Stimulated activated CD4-positive, alpha-beta T cell treated with anti-CD3 and anti-CD28 coated beads, Interleukin-12 subunit alpha, Interleukin-12 subunit beta, amount 100 ng/mL, for 4 hours (primary cell): ENCODE measurements at places on chromosomes 11 and 22.

DNA sequence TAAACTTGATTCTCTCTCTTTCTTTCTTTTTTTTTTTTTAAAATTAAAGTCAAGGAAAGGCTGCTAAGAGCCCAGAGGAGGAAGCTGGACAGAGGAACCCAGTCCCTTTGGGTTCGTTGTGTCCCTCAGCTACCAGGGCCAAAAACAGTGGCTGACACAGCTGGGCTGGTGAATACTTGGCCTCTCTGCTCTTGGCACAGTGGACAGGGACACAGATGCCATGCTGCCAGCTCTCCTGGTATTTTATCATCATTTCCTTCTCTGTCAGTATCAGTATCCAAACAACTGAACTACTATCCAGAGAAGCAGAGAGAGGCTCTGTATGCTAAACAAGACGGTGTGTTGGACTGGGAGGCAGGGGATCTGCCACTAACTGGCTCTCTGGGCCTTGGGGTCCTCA, 123.7 kb upstream of the CCDC90B start:
- DNase-seq = no peak

GRCh38 chr22:24128021-24128420, 53.3 kb upstream of the SUSD2 start:
- no peak for DNase-seq

- no peak for DNase-seq
Measured at GRCh38 chr11:19739872-19740271, 27.2 kb downstream of the NAV2 start.

- DNase-seq = no peak
Measured at GRCh38 chr22:20909543-20910303, 7.5 kb upstream of the CRKL start.

DNA sequence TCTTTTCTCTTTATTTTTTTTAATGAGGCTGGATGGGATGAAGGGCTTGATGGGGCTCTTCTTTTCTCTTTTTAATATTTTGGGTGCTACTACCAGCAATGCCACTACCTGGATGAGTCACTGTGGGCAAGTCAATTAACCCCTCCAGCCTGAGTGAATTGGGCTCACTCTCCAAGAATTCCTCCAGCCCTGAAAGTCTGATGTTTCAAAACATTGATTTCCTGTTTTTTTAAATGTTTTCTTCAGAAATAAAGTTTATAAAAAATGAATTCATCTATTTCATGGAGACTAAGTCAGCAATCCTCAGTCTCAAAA, 812 bp upstream of the OR5A2 start:
- no peak for DNase-seq

DNA sequence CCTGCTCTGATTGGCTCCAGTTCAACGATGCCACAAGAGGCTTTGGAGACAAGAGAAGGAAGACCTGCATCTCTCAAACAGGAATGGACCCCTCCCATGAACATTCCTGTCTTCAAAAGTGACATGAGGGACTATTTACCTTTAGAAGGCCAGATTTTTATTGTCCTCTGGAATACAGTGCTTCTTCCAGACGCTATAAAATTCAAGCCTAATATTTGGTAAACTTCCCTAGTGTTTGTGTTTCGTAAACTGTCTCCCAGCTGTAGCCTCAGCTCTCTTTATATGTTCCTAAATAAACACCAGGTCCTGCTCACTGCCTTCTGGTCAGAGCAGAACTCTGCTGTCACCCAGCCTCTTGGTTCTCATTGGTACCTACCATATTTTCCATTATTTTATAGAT, 157.8 kb downstream of the CCDC34 start:
- no peak for DNase-seq

- DNase-seq = no peak
Measured at GRCh38 chr11:70663815-70664214, 265.5 kb downstream of the CTTN start.

GRCh38 chr11:67317888-67318555, 14.7 kb downstream of the SSH3 start:
- no peak for DNase-seq

GRCh38 chr11:17473071-17473744, 3.4 kb downstream of the ABCC8 start:
- DNase-seq = no peak

DNA sequence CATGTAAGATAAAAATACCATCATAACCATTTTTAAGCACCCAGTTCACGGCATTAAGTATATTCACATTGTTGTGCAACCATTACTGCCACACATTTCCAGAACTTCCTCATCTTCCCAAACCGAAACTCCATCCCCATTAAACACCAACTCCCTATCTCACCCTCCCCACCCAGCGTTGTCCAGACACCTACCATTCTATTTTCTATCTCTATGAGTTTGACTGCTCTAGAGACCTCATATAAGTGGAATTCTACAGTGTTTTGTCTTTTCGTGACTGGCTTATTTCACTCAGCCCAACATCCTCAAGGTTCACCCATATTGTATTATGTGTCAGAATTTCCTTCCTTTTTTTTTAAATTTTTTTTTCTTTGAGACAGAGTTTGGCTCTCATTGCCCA, 45.2 kb downstream of the PPFIA1 start:
- no peak for DNase-seq

- DNase-seq = no peak
Measured at GRCh38 chr11:14784230-14784629, 107.8 kb downstream of the CYP2R1 start.
